Stimulated activated CD4-positive, alpha-beta T cell treated with anti-CD3 and anti-CD28 coated beads, Interleukin-15, amount 100 ng/mL, for 24 hours (primary cell): ENCODE measurements at places on chromosomes 11 and 22.

GRCh38 chr11:128409476-128409875 lies 177.9 kb downstream of the ETS1 start:
- no peak for DNase-seq

DNA sequence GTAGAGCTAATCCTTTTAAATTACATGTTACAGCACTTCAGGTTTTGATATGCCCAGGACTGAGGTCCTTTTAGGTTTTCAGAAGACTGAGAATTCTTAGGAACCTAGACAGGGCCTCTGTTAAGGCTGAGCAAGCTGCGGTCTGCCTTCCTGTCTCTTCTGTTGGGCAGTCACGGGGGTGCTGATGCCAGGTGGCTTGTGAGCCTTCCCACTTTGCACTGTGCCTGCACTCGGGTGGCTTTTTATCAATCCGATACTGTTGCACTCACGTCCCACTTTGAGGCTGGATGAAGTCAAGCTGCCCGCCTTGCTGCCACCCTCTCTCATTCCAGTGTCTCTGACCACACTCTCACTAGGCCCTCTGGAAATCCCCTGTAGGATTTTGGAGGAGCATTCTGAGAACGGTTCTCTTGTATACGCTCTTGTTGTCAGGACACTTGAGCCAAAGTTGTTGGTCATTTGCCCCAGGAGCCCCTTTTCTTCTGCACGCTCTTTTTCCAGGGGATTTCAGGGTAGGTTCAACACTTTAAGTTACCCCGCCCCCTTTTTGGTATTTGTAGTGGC lies 141.8 kb downstream of the TEAD1 start:
- DNase-seq: no peak

DNA sequence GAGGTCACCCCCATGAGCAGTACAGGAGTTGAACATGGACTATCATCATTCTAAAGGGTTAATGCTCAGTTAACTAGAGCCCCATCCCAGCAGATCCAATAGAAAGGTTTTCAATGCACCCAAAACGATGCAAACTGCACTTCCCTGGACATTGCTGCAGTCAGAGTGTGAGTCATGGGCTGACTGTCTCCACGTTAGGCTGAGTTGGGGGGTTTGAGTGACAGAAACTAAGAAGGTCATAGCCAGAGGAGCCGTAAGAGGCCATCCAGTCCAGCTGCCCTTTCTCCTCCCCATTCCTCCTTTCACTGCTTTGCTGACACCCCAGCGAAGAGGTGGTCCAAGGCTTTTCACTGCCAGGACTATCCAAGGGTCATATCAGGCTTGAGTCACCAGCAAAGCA lies 10.5 kb upstream of the OR2AT4 start:
- no peak for DNase-seq

GRCh38 chr11:109865548-109866186 lies 227.5 kb upstream of the ZC3H12C start:
- DNase-seq: no peak

DNA sequence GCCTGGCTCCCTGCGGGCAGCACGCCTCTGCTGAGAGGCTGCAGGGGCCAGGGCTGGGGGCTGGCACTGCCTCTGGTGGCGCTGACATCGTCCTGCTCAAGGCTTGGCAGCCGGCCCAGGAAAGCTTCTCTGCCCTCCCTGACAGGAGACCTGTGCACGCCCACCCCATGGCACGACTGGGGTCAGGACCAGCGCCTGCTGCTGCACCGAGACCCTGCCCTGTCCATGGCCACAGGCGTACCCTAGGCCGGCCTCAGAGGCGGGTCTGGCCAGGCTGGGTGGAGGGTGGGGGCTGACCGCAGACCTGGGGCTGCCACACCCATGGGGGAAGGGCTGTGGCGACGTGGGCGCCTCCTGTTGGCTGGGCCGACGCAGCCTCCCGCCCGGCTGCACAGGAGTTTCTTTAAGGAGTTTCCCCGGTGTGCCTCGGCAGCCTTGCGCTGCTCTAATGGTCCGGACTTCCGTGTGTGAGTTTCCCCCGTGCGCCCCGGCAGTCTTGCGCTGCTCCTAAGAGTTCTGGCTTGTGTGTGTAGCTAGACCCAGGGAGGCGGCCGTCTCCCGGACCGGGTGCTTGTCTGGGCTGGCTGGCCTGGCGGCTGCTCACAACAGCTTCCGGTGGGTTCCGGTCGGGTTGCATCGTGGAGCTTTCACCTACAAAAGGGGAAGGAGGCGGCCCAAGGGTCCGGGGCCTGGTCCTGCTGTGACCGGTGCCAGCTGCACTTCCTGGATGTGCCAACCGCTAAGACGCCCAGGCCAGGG lies 4.6 kb downstream of the TRABD start:
- DNase-seq: peak; percentile 83

- no peak for DNase-seq
Observed at GRCh38 chr11:96016978-96017502, 93.1 kb upstream of the MTMR2 start.

- no peak for DNase-seq
Observed at GRCh38 chr22:35225010-35225409, 32.3 kb upstream of the HMGXB4 start.

DNA sequence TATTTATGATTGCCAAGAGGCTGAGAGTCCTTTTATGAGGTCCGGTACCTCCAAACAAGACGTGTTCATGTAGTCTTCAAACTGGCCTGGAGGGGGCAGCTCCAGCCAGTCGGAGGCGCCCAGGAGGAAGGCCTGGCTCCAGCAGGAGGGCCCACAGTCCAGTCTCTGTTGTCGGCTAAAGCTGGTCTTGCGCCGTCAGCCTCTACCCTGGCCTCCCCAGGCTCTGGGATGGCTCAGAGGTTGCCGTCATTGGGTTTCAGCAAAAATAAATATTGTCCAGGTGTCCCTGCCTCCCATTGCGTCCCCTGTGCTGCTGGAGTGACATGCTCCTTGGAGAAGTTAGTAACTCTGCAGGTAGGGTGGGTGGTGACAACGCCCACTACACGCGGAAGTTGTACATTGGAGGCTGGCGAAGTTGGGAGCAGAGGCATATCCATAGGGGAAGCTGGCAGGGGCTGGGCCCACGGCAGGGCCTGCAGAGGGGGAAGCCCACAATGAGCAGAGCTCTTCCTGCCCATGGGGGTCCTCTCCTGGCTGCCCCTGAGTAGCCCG lies 1.0 kb upstream of the SLC25A1 start:
- peak; percentile 63 for DNase-seq

- DNase-seq: no peak
Observed at GRCh38 chr11:38814670-38815069, 2216.6 kb upstream of the RAG2 start.

DNA sequence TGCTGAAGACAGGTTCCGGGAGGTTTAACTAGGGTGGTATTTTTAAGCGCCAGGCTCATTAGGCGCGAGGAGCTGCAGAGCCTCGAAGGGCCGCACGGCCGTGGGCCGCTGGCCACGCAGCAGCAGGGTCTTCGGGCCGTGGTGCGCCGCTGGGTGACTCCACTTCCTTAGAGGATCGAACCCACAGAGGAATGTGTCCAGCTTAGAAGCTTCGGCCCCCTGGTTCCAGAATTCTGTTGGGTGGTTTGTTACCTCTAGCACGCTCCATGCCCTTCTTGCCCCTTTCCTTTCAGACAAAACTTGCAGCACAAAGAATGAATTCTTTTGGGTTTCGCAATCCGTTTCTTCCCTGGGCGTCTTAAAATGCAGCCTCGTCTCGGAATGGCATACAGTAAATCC lies 773 bp upstream of the PATL1 start:
- no peak for DNase-seq

GRCh38 chr22:27780161-27780575 lies 21.4 kb downstream of the MN1 start:
- no peak for DNase-seq

DNA sequence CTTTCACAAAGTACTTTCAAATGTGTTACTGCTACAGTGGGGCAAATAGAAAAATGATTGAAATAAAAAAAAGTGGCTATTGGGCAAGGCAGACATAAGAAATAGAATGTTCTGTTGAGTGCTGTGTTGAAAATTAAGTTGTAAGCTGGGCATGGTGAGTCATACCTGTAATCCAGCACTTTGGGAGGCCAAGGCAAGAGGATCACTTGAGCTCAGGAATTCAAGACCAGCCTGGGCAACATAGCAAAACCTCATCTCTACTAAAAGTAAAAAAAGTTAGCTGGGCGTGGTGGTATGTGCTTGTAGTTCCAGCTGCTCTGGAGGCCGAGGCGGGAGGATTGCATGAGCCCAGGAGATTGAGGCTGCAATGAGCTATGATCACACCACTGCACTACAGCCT lies 26.9 kb upstream of the LDHA start:
- DNase-seq: no peak

DNA sequence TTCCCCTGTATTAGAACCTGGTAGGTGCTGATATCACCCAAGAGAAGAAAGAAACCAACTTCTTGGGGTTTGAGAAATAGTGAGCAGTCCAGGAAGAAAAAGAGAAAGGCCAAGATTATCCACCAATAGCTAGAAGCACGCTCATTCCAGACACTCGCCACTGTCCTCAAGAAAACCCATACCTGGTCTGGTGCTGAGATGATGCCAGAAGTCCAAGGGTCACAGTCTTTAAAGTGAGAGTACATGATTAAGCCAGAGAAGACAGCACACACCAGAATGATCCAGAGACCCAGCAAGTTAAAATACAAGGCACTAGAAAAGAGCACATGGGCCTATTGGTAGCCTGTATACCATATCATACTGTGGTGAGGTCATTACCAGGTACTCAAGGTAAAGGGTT lies 23.6 kb downstream of the SLC5A12 start:
- no peak for DNase-seq

GRCh38 chr11:123973816-123974215 lies 3.8 kb downstream of the OR10S1 start:
- no peak for DNase-seq

GRCh38 chr11:35021589-35021988 lies 105.2 kb downstream of the PDHX start:
- no peak for DNase-seq

DNA sequence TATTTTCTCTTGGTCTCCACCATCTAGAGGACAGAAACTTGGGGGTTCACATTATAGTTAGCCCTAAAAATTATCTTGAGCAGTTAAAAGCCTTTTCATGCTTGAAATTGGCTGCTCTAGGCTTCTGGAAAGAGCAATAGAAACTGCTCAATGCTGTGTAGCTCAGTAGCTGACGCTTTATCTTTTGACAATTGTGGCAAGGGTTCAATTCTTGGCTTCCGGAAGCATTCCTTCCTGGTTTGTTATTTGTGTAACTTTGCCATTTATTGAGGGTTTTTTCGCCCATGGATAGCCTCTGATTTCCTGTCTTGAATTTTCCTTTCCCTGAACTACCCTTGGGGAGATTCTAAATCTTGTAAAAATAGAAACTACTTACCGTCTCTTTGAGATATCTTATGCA lies 10.3 kb upstream of the OR56A1 start:
- no peak for DNase-seq

- no peak for DNase-seq
Observed at GRCh38 chr11:107623183-107623582, 32.2 kb downstream of the ELMOD1 start.

DNA sequence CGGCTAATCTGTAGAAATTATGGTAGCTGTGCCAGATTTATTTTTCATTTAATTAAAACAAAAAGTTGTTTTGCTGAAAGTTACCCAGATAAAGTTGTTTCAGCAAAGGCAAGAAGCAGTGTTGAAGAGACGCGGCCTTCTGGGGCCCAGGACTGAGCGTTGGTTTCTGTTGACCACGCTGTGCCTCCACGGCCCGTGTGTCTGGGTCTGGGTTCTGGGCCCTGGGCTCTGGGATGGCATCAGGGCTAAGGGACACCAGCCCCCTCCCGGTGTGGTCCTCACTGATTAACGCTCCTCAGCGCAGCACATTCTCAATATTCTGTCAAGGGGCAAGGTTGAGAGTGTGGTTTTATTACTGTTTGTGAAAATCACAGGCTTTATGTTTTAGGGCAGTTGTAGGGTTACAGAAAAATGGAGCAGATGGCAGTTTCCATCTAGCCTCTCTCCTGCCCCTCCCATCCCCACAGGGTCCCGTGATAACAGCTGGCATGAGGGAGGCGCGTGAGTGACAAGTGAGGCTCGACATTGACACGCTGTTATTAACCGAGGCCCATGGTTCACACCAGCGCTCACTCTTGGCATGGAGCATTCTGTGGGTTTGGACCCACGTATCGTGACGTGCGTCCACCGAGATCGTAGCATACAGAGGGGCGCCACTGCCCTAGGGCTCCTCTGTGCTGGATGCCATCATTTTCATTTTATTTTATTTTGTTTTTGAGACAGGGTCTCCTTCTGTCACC lies 1231.4 kb downstream of the BRD1 start:
- no peak for DNase-seq

DNA sequence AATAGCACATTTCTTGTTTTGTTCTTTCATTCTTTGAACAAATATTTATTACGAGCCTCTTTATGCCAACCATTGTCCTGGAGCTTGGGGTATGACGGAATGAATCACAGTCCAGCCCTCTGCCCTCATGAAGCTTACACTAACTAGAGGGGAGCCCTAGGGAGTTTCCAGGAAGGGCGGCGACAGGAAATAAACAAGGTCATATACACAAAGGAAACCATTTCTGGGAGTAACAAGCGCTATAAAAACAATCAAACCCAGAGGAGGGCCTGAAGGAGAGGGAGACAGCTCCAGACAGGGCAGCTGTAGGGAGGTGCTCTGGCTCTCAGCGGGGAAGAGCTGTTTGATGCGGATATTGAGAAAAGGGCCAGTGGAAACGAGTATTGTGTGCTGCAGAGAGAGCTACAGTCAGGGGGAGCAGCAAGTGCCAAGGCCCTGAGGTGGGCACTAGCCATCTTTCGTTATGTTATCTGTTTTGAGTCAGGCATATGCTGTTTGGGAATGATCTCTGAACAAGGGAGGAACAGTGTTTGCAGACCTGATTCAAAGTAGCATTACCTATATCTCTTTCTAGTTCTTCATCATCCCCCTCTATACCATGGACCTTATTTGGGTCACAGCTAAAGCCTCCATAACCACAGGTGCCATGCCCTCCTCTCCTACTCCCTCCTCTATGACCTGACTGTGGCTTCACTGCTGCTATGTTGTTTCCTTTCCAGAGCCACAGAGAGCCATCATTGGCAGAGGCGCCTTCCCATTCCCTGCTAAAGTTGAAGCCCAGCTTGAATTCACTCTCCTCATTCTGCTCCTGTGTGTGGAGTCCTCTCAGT lies 15.3 kb upstream of the ZBTB16 start:
- no peak for DNase-seq

GRCh38 chr11:17845431-17845881 lies 110.9 kb downstream of the KCNC1 start:
- no peak for DNase-seq

DNA sequence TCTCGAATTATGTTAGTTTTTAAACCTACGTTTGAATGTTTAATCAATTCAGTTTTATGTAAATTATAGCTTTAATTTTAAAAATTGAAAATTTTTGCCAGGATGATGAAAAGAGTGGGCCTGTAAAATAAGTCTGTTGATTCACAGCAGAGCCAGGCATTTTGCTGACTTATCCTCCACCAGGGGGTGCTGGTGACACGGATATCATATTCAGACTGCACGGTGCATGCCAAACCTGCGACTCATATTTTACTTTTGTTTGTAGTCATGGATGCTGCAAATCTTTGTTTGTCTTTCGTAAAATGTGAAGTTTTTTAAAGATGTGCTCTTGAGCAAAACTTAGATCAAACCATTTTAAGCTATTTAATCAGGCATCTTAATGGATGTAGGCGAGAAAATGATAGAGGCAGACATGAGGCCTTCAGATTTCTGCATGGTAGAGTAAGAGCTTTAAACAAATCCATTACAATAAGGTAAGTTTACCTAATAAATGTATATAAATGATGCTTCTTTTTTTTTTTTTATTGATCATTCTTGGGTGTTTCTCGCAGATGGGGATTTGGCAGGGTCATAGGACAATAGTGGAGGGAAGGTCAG lies 3.6 kb upstream of the OR8B3 start:
- peak; percentile 71 for DNase-seq
